NCI-H524 treated with DMSO at 0.1 percent for 48 hours (cell line): ENCODE measurements at places on chromosomes 11 and 22.

GRCh38 chr11:74221816-74222215 lies 50.7 kb downstream of the PPME1 start:
- no peak for DNase-seq

GRCh38 chr11:96338910-96339705 lies 3.9 kb downstream of the MAML2 start:
- no peak for DNase-seq

DNA sequence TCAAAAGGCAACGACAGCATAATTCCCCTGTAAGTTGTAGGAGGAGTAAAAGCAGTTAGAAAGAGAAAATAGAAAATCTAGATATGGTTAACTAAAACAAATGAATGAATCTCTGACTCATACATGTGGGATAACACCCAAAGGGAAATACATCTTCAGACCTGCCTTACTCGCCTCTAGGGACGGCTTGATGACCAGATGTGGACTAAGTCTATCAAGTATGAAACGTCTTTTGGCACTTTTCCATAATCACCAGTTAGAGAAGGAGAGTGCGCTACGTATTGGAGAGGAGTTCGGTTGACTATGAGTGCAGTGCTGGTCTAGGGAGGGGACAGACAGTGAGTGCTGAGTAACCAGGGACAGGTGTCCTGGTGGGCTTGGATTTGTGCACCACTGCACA lies 459.9 kb downstream of the OPCML start:
- DNase-seq: no peak

GRCh38 chr11:67253872-67254624 lies 12.2 kb upstream of the GRK2 start:
- no peak for DNase-seq

DNA sequence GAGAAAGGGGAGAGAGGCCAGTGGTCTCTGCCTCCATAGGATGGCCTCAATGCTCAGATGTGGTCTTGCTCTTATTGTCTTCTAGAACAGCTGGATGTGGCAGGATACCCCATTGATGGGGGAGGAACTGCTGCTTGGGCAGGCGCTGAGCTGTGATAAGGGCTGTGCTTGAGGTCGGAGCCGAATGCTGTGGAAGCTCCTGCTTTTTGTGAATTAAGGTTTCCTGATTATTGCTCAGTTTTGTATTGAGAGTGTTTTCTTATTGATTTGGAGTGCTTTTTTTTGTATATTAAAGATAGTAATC lies 57.2 kb downstream of the CABIN1 start:
- DNase-seq: no peak

DNA sequence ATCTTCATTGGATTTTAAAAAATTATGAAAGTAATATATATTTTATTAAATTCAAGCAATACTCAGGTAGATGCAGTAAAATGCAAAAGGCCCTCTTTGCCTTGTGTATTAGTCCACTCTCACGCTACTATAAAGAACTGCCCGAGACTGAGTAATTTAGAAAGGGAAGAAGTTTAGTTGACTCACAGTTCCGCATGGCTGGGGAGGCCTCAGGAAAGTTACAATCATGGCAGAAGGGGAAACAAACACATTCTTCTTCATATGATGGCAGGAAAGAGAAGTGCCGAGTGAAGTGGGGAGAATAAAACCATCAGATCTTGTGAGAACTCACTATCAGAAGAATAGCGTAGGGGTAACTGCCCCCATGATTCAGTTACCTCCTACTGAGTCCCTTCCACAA lies 130.8 kb downstream of the HIPK3 start:
- DNase-seq: no peak

DNA sequence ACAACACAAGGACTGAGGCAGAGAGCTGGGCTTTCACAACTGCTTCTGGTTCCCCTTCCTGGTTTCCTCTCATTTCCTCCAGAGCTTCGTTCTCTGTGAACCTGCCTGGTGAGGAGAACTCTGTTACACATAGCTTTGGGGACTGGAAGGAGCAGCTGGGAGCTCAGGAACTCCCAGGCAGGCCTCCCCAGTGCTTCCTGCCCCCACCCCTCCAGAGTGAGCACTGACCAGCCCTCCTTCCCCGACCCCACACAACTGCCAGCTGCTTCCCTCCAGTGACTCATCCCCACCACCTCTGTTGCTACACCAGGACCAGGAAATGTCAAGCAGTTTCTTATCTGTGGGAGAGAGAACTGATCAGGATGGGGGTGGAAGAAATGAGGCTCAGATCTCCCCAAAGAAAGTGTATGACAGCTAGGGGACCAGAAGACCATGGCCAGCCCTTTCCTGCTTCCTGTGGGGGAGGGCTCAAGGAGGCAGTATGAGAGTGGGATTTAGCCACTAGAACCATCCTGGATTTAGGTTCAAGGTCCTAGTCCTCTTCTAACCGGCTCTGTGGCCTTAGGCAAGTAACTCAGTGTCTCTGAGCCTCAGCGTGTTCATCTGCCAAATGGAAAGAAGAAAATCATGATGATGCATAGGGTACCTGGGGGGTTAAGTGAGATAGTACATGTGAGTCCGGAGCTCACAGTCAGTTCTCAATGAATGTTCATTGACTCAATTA lies 4.5 kb upstream of the TP53I11 start:
- no peak for DNase-seq

DNA sequence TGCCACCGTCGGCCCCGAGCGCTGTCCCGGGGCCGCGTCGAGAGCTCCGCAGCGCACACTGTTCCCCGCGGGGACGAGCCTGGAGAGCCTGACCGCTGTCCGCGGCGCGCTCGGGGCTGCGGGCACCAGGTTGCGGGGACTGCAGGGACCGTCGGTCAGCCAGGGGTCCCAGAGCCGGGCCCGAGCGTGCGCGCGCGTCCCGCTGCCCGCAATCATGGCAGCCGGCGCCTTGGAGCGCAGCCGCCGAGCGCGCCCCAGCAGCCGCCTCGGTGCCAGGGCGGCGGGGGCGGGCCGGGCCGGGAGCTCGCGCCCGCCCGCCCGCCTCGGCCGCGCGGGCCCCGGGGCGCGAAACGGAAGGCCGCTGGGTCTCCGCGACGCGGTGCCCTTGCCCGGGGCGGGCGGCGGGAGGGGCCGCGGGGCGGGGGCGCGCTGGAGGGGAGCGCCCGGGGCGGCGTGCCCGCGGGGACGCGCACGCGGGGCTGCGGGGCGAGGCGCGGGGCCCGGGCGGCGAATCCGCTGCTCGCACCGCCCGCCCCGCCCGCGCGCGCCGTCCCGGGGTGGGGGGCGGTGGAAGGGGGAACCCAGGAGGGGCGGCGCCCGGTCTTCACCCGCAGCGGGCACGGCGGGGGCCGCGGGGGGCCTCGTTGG lies 79.4 kb upstream of the PPARA start:
- DNase-seq: no peak

DNA sequence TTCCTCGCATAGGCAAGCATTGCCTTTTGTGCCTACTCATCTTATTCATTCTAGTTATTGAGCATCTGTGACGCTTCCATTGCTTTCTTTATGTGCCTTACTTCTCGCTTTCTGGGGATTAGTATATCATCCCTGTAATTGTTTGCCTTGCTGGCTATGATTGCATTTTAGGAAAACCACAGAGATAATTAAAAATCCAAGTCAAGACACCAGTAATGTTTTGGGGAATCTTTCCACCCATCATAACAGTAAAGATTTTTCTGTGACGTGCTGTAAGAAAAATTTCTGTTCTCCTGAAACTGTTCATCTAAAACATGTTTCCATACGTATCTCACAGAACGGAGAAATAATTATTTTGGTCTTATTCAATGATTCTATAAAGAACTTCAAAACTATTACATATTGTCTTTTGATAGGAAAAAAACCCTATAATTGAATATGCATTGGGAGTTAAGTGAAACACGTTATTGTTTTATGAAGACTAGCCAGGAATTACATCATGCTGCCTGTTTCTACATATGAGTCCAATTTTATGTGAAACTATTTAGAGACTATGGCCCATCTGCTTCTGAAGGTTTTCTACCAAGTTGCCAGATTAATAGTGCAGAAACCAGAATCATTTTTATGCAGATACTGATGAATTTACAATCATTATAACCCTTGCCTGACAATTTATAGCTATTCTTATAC lies 133.7 kb upstream of the FIBIN start:
- DNase-seq: no peak

DNA sequence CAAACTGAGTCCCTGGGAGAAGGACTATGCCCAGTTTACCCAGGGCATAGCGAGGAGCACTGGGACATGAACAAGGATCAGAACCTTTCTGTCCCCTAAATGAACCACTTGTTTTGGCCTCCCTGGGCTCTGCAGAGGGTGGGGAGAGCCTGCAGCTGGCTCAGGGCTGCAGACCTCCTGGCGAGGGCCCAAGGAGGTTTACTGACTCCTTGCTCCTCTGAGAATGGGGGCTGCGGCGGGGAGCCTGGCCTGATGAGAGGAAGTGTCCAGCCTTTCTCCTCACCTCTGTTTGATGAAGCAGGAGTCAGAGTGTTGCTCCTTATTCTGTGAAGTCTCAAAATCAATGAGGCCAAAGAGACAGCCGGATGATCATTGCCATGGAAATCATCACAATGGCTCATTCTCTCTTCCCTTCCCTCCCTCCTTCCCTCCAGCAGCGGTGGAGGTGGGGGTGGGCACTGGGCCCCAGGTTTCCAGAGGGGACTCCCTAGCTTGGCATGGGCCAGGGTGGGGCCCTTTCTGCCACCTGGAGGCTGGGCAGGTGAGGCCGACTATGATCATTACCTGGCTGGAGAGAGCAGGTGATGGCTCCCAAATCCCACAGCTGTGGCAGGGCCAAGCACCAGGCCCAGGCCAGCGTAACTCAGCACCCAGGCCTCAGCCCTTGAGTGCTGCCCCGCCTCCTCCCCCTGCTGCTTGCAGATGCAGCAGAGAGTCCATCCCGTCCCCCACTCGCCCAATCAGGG lies 169.7 kb downstream of the CEP164 start:
- no peak for DNase-seq

DNA sequence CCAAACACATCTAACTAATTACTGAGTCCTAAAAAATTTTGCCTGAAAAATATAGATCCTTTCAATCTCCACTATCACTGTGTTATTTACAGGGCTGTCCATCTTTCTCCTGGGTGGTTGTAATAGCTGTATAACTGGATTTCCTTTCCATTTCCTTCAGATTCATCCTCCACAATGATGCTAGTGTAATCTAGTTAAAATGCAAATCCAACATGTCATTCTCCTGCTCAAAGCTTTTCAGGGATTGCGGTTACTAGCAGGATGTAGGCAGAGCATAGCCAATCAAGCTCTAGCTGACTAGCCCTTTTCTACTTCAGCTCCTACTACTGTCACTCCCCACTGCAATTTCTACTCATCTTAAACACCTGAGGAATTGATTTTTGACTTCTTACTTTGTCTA lies 283.0 kb downstream of the RAB38 start:
- no peak for DNase-seq

DNA sequence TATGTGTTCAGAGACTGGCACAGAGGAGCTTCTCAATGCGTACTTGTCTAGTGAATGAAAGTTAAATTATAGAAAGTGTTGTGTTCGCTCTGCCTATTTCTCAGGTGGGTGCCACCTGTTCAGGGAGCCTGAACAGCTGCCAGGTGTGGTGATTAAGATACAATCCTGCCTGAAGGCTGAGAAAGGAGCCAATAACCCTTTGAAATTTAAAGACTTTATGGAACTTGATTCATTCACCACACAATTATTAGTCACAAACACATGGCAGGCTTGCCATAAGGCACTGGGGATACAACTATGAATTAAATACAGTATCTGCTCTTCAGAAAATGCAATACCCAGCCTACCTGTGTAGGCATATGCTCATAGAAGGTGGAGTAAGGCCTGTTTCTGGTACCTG lies 92.9 kb upstream of the AMOTL1 start:
- DNase-seq: no peak

DNA sequence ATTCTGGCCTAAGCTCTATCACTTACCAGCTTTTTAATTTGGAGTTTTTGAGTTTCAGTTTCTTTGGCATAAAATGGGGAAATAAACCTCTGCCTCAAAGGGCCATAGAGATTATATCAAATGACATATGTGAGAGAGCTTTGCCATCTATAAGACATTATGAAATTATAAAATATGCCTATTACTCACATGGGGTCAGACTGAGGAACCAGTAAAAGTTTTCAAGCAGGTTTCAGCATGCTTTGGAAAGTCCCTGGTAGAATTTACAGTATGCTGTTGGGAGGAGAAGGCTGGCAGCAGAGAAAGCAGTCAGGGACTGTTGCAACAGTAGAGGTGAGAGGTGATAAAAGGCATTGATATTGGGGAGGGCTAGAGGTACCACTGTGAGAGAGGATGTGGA lies 13.6 kb upstream of the MTNR1B start:
- no peak for DNase-seq

GRCh38 chr11:34432822-34433221 lies 5.9 kb upstream of the CAT start:
- no peak for DNase-seq

GRCh38 chr11:114623720-114624119 lies 28.1 kb upstream of the NXPE4 start:
- no peak for DNase-seq

DNA sequence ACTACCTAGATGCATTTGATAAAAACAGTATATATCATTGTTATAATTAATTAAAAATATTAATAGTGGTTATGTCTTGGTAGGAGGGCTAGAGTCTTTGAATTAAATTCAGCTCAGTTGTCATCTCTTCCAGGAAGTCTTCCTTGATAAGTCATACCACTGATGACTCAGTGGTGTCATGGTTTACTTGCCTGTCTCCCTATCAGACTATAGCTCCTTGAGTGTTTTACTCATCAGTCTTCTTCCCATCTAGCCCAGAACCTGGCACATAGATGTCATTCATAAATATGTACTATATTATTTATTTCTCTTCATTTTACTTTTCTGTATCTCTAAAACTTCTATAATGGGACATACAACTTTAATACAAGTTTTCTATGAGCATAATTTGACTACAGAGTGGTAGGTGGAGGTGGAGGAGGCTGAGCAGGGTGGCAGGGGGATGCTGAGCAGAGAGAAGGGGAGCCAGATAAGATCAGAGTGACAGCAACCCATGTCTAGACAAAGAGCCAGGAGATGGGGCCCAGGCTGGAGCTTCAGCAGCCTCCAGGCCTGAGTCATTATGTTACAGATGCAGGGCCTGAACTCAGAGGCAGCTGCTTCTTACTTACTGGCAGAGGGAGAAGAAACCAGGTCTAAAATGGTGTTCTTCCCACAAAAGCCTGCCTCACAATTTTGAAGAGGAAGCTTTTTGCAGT lies 82.3 kb upstream of the PHOX2A start:
- no peak for DNase-seq

DNA sequence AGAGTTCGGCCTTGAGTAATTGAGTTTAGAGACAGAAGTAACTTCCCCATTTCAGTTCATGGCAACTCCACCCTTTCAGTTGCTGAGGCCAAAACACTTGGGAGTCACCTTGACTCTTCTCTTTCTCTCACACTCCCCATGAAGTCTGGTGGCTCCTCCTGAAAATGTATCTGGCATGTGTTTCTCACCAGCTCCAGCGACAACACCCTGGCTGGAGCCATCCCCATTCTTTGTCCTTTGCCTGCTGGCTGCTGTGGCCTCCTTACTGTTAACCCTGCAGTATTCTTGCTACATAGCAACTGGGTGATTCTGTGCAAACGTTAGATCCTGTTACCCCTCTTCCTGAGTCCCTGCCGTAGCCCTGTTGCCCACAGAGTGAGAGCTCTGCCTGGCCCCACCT lies 23.8 kb downstream of the SLC6A5 start:
- DNase-seq: no peak
